ENCODE measurements at places on chromosomes 6 and 20.
A peak's percentile ranks its signal among the peaks of the same experiment; 100 is the strongest.

DNA sequence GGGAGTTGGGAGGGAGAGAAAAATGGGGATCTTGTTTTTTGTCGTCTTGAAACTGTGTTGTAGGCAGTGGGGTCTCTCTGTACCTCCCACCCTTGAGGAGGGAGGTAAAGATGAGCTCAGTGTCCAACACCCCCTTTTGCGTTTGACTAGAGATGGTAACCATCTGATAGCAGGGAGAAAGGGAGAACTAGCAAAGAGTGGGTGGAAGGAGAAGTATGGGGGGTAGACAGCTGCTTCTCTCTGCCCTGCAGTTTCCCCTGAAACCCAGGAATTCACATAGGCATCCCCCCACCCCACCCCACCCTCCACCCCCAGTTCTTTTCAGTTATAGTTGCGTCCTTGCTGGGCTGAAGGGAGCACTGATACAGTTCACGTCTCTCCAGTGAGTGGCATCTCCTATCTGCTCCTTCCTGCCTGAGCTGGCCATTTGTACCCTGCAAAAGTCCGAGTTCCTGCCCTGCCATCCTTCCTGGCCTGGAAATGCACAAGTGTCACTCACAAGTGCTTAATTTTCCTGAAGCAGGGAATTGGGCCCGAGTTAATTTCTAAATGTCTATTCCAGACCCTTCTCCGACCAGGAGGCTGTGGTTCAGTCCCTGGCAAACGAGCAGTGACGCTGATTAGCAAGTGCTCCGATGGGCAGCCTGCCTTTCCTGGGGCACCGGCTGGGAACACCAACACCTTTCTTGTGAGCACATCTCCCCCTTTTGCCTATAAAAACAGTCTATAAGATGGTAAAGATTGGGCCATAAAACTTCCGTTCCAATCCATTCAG, 1.5 kb downstream of the SIRPA start:
- DNase-seq, result no peak

DNA sequence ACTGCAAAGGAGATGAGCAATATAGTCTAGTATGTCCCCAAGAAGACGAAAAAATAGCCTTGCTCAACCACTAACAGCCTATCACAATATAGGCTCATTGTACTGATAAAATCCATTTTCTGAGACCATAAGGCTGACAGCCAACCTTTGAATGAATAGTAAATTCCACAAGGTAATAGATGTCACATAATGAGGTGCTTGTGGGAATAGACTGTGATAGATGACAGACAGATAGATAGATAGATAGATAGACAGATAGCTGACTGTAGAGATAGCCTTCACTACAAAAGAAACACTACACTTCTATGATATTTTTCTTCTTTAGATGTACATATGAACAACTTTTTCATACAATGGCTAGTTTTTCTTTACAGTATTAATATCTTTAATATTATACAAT, 760.3 kb upstream of the NRSN1 start:
- peak; percentile 36 for DNase-seq

DNA sequence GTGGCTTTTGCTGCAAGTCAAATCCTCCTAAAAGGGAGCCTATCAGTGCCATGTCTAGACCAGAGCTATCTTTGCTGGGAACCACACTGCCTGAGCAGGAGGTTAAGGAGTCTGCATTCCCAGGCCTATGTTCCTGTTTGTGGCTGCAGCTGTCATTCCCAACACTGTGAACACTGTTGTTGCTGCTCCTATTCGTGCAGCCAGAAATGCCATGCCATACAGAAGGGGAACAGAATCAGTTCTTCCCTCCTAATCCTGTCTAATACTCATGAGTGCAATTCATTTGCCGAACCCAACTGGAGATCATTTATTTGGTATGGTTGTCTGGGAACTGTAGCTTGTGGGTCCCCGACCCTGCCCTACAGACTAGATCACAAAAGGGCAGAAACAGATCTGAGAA, 406.5 kb upstream of the GJE1 start:
- no peak for DNase-seq

DNA sequence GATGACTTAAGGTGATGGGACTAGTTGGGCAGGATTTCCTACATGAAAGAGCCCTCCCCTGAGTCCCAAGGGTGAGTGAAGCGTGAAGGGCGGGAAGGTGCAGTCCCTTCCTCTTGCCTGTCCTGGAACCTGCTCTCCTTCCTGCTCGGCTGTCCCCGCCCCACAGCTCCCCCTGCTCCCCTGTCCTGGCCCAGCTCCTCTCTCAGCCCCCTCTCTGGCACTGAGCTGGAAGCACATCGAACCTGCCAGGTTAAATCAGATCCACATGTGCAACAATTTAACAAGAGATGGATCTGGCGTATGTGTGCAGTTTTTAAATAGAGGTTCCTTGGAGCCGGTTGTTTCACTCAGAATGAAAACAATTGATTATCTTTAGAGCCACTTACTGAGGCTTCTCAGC, 95.0 kb downstream of the LRFN2 start:
- no peak for DNase-seq

DNA sequence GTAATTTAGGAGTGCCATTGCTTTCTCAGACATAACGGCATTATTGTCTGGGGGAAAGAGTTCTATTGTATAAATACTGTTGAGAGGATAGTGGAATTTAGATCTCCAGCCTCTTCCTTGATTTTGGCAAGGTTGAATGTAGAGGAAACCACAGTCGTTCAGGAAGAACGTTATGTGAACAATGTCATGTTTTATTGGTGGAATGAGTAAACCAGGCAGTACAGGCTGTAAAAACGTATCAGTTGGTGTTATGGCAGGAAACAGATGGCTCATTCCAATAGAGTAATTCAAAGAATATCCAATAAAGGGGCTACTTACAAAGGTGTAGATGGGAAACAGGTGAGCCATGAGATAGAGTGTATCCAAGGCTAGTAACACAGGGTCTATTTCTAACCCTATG, 123.6 kb upstream of the SLC35B3 start:
- no peak for DNase-seq

GRCh38 chr20:42492290-42492689, 697.4 kb downstream of the PTPRT start:
- DNase-seq, result peak; percentile 94

Measured in MV-4-11 (cell line).